ENCODE measurements at places on chromosomes 12 and 14.

DNA sequence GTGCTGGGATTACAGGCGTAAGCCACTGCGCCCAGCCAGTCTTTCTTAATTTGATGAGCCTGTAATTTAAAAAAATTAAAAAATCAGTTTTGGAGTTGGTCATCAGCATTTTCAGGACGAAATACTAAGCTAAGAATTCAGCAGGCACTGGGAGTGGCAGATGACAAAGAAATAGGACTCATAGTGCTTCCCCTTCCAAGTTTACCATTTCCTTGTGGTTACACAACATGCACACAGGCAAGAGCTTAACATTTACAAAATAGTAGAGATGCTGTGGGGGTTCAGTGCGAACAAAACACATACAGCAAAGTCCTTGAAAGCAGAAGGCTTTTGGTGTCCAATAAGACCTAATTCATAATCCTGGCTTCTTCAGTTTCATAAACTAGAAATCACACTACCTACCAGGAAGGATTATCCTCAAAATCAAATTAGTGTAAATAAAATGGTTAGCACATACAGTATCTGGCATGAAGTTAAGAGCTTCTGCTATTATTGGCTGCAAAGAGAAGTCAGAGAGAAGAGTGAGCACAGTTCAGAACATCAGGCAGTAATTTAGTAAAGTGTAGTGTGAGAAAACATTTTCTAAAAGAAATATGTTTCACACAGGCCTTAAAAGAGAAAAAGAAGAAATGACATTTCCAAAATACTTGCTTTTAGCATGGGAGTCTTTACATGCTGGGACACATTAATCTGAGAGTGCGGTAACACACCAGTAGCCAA, 22.2 kb upstream of the KIF21A start:
- no peak for DNase-seq

DNA sequence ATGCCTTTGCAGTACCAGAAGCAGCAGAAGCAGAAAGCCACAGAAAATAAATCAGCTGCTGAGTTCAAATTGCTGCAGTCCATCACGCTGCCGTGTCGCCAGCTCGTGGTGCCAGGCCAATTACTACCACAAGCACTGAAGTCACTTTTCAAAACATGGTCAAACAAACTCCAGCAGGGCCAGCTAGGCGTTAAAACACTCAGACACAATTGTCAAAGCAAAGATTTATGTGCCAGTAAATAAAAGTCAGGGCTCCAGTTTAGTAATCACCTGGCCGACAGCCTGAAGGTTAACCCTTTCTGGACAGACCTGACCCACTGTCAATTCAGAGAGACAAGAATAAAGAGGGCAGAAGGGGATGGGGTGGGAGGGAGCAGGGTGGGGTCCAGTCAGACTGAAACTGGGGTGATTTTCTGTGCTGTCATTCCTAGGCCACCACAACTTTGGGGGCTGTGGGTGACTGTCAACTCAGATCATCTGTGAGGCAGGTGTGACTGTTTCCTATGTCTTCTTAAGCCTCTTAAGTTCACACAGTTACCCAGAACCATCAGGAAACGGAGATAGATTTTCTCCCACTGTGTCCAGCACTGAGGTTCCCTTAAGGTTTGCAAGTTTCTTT, 109.8 kb upstream of the FUT8 start:
- DNase-seq: peak; percentile 92

DNA sequence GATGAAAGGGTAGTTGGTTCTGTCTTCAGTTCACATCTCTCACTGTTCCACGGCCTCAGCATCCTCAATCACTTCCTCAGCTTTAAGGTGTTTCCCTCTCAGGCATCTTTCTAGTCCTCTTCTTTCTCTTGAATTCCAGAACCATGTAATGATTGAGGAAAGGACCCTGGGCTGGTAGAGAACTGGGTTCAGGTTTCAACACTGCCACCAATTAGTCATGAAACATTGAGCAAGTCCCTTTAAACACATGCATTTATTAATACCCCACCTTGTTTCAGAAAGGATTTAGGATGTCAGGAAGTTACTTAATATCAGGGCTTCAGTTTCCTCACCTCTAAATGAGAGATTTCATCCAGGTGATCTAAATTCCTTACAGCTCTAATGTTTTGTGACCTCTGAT, 7.2 kb downstream of the DMAC2L start:
- no peak for DNase-seq

- DNase-seq: no peak
These were observed 60.6 kb upstream of the DIO3 start for GRCh38 chr14:101500681-101501080.

DNA sequence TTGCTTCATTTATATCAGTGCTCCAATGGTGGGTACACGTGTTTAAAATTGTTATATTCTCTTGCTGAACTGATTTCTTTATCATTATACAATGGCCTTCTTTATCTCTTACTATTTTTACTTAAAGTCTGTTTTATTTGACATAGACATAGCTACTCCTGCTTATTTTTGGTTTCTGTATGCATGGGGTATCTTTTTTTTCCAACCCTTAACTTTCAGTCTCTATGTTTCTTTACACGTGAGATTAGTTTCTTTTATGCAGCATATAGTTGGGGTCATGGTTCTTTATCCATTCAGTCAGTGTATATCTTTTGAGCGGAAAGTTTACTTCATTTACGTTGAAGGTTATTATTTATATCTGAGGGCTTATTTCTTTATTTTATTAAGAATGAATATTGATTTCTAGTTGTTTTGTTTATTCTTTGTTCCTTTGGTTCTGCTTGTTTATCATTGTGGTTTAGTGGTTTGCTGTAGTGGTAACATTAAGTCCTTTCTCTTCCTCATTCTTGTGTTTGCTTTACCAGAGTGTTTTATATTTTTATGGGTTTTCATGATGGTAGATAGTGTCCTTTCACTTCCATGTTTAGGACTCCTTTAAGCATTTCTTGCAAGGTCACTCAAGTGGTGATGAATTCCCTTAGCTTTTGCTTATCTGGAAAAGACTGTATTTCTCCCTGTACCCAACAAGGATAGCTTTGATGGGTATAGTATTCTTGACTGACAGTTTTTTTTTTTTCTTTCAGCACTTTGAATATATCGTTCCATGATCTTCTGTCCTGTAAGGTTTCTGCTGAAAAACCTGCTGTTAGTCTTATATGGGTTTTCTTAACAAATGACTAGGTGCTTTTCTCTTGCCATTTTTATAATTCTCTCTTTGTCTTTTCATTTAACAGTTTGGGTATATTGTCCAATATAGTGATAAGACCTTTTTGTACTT, 38.3 kb upstream of the FAR2 start:
- no peak for DNase-seq

DNA sequence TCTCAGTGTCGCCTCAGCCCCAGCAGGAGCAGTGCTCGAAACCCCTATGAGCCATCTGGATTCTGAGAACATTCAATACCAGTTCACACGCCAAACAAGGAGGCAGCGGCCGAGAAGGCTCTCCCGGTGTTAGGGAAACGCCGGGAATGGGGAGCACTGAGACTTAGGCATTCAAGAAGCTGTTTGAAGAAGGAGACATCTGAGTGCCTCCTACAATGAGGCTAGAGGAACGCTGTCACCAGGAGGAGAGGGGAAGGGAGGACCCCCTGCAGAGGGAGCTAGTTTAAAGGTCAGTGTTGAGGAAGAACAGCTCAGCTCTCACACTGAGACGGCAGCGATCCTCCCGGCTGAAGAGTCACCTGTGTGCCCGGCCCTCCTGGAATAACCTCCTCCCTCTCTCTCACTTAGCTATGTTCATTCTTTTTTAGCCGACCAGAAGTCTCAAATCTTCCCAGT, 69.9 kb downstream of the SERPINA3 start:
- no peak for DNase-seq

DNA sequence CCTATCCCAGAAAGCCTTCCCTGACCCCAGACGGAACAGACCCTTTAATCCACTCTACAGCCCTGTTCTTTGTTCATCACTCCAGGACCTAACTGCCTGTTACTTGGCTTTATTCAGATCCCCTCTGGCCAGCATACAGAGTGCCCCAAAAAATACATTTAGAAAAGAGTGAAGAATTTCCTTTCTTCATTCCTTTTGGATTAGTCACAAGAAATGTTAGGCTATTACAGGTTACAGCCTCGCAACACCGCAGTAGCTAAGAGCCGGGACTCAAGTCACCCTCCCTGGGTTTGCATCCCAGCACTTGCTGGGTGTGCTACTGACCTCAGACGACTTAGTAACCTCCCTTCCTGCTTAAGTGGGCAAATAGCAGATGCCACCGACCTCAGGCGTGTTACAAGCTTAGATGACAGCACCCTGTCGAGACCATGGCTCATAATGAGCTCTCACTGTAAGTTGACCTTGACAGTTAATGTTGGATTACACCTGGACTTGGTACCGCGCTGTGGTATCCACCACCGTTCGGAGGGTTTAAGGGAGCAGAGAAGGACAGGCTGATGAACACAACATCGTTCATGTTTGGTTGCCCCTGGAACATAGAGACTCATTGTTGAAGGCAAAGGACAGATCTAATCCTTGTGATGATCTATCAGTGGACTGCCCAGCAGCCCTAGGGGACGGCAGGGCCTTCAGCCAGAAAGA, 12.9 kb downstream of the GLRX5 start:
- DNase-seq: no peak

DNA sequence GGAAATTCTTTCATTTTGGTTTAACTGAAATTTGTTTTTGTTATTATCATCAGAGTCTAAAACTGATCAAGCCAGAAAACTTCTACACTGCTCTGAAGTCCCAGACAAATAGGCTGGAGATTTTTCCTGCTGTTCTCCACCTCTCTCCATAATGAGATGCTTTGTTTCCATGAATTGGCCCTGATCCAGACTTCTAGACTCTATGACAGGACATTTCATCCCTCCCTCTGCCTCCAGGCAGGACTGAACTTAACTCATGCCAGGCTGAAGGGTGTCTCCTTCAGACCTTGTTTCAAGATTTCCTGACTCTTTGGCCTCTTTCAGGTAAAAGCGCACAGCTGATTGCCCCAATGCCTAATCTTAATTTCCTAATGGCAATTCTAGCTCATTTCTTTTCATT, 69.1 kb upstream of the HOXC13 start:
- no peak for DNase-seq

GRCh38 chr12:20155374-20155773, 213.0 kb upstream of the PDE3A start:
- DNase-seq: no peak

GRCh38 chr12:70553391-70553859, 83.8 kb downstream of the PTPRB start:
- no peak for DNase-seq

- no peak for DNase-seq
These were observed 160.6 kb downstream of the KCNA5 start for GRCh38 chr12:5204271-5204670.

GRCh38 chr14:90570461-90570860, 173.6 kb downstream of the CALM1 start:
- no peak for DNase-seq

GRCh38 chr14:103056322-103057027, 874 bp downstream of the CDC42BPB start:
- DNase-seq: no peak

DNA sequence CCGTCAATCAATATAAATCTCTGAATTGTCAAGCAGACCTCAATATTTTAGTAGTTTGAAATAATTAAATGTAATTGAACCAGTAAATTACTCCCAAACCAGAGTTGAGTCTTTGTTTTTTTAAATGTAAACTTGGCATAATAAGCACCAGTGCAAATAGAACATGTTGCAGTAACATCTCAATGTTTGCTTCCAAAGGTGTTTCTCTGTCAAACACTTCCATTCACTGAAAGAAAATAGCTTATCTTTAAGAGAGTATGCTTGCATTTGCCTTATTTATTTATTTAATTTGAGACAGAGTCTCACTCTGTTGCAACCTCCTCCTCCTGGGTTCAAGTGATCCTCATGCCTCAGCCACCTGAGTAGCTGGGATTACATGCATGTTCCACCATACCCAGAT, 39.9 kb upstream of the EGLN3 start:
- DNase-seq: no peak

DNA sequence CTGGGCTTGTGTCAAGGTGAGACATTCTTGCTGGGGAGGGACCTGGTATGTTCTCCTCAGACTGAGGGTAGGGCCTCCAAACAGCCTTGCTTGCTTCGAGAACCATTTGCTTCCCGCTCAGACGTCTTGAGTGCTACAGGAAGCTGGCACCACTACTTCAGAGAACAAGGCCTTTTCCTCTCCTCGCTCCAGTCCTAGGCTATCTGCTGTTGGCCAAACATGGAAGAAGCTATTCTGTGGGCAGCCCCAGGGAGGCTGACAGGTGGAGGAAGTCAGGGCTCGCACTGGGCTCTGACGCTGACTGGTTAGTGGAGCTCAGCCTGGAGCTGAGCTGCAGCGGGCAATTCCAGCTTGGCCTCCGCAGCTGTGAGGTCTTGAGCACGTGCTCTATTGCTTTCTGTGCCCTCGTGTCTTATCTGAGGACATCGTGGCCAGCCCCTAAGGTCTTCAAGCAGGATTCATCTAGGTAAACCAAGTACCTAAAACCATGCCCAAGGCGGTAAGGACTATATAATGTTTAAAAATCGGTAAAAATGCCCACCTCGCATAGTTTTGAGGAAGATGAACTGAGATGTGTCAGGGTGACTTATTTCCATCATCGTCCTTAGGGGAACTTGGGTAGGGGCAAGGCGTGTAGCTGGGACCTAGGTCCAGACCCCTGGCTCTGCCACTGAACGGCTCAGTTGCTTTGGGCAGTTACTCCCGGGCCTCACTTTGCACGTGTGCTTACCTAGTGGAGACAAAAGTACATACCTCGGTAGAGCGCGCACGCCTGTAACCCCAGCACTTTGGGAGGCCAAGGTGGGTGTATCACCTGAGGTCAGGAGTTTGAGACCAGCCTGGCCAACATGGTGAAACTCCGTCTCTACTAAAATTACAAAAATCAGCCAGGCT, 4.3 kb downstream of the GAPDH start:
- DNase-seq: peak; percentile 69

DNA sequence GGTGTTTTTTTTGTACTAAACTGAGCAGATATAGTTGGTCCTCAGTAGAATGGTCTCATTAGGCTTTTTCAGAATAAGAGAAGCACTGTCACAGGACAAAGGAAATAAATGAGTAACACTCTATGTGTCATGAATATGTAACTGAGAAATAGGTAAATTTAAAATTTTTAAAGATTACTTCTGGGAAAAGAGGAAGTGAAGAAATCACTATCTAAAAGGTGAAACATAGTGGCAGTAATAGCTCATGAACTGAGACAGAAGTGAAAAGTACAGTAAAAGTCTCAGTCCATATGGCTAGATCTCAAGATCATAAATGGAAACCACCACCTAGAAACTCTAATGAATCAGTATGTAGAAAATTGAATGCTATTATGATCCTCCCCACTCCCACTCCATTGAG, 89.3 kb upstream of the TTC7B start:
- peak; percentile 30 for DNase-seq

DNA sequence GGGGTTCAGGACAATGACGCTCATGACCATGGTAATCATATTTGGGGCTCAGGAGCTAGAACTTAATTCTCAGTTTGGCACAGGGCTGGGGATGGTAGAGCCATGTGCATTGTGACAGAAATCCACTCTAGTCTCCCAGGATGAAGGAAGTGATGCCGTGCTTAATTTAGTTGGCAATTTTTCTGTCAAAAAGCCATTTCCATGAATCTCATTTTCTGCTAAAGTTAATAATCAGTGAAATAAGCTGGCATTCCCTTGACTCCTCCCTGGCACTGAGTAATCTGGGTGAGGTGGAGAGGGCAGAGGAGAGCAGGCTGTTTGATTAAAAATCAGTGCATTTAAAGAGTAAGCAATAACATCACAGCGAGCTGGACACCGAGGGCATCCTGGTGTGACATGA, 45.0 kb upstream of the GPR68 start:
- no peak for DNase-seq

Data from activated CD4-positive, alpha-beta T cell treated with anti-CD3 and anti-CD28 coated beads, Interleukin-2, Interleukin-6, amounts not matched to agents 100 ng/mL and 50 ng/mL, durations not matched to agents 16 hours and 8 hours (primary cell).